ENCODE measurements at places on chromosomes 2 and 18.

DNA sequence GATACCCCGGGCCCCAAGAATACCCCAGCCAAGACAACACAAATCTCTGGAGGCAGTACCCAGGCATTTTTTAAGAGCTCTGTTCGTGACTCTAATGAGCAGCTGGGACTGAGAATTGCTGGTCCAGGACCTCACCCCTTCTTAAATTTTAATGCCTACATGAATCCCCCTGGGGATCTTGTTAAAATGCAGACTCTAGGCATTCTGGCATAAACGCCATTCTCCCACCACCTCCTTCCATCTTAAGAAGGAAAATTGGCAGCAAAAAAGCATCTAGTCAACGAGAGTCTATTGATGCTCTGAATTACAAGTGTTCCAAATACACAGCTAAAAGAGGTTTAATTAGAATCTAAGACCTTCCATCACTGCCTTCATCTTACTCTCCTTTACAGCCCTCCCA, 5.0 kb downstream of the CHST10 start:
- DNase-seq = no peak

DNA sequence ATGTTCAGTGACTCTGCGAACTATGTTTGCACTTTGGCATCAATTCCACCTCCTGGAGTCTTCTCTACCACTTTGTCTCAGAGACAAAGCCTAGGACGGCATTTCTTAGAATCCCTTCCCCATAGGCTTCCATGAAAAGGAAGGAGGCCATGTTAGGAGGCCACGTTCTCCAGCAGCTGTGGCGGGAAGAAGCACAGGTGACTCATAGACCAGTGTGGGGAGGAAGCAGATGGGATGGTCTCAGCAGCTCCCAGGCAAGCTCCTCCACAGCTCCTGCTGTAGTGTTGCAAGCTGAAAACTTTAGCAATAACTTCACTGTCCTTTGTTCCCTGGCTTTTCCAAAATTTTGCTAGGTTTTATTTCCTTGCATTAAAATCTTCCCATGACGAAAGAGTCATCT, 781.3 kb upstream of the ID2 start:
- no peak for DNase-seq

DNA sequence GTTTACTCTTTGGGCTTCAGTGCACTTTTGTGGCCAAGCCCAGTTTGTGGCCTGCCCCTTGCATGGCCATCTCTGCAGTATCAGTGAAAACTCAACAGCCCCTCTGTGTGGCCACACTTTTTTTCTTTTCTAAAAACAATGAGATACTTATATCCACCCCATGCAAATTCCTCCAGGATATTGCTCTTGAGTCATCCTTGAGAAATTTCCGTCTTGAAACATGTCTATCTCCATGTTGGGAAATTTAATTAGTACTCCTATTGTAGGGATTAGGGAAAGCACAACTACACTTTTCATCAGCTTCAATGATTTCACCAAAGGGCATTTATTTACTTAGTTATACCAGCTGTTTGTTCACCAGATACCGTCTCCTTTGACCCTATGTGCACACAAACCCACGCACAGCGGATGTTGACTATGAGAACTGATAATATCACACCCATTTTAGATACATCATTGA, 993.1 kb downstream of the TSN start:
- DNase-seq = no peak

DNA sequence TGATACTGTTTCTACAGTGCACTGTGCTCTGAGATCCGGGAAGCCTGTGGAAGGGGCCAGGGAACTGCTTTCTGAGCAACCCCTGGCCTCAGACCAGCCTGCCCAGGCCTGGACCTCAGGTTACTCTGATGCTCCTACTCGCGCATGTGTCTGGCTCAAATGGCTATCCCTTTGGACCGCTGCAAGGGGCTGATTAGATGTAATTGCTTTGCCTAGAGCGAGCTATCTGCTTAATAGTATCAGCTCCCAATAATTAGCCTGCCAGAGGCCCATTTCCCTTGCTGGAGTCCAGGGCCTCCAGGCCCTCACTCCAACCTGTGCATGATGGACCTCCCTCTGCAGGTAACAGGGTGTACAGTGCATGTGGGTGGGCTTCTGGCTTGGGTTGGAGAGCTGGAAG, 7.2 kb upstream of the KCNK3 start:
- DNase-seq = no peak

- DNase-seq = no peak
Measured at GRCh38 chr2:118856330-118856977, 9.0 kb upstream of the EN1 start.

DNA sequence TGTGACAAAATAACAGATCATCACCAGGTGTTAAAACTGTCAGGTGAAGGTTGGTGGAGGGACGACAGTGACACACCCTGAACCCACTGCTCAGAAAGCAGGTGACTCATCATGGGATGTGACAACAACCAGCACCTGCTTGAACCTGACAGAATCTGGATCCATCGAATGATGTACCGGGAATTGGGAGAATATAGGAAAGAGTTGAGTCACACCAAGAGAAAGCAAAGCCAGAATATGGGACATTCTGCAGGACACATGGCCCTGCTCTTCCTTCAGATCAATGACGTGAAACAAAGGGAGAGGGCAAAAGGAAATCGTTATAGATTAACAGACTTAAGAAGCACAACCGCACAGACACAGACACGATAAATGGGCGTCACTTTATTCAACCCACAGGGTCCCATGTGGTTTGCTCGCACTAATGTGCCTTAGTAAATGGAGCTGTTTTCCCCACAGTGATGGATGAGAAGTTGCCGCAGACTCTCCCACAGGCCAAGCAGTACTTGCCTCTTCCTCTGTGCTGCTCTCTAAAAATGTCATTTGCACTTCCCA, 100.1 kb downstream of the CRACDL start:
- no peak for DNase-seq

DNA sequence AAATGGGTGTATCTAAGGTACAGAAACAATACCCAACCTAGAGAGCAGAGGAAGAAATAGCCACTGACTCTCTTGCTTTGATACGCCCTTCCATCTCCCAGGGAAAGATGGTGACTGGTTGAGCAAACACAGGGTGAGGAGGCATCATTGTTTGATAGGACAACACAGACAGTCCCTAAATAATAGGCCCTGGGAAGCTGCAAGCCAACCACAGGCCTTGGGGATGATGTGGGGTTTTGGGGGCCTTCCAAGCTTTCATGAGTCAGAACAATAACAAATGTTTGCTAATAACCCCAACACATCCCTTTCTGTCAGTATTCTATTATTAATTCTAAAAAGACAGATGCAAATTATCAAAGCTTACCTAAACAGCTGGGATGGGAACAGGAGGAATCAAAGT, 9.8 kb downstream of the LGALSL start:
- DNase-seq = no peak

GRCh38 chr2:235230821-235231601, 262.8 kb upstream of the AGAP1 start:
- peak; percentile 22 for DNase-seq

DNA sequence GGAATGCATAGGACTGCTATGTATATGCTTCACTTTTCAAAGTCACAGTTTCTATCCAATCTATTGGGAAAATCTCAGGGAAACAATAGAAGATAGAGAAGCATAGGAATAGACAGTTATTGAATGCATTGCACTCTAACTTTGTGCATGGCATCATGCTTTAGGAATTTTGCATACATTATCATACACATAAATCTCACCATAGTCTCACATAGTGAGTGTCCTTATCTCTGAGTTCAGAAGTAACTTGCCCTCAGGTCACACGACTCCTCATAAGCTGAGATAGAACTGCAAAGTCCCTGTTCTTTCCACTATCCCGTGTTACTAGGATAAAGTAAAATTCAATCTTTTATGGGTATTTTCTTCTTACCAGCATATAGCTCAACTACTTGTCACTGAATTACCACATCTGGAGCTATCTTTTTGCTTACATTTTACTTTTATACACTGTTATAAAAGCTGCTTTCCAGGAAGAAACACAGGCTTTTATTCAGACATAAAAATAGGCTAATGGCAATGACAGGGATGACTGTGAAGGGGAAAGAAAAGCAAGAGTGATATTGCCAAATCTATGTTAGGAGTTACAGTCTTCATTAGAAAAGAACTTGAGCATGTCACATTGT, 666.9 kb downstream of the XIRP2 start:
- DNase-seq = no peak

- DNase-seq = no peak
Measured at GRCh38 chr2:165017966-165018596, 62.8 kb upstream of the SLC38A11 start.

GRCh38 chr2:209671020-209671680, 100.5 kb upstream of the UNC80 start:
- DNase-seq = no peak

DNA sequence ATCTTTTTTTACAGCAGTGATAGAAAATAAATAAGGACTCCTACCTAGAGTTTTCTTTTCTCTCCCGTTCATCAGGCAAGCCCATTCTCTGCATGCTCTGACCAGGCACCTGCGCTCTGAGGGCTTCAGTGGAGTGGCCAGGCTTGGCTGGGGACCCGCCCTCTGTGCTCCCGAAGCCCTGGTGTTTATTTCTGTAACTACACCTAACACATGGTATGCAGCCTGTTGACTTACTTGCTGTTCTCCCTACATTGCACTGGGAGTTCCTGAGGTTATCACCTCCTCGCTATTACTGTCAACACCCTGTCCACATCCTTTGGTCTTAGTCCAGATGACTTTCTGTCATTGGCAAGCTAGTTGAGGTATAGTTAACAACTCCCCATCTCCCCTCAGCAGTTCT, 317.7 kb downstream of the LPIN1 start:
- no peak for DNase-seq

GRCh38 chr2:205883965-205884364, 201.7 kb downstream of the NRP2 start:
- DNase-seq = no peak

GRCh38 chr2:224283466-224283965, 118.4 kb downstream of the FAM124B start:
- no peak for DNase-seq

- DNase-seq = no peak
Measured at GRCh38 chr2:71796174-71796593, 342.8 kb downstream of the DYSF start.

DNA sequence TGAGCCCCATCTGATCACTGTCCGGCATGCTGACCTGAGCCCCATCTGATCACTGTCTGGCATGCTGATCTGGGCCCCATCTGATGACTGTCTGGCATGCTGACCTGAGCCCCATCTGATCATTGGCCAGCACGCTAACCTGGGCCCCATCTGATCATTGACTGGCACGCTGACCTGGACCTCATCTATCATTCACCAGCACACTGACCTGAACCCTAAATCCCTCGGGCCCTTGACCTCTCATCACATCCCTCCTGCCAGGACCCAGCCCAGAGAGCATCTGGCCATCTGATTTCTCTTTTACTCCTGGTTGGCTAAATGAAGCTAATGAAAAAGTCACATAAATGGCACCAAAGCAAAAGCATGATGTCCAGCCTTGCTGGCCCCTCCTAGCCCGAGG, 207.1 kb downstream of the NDUFA10 start:
- DNase-seq = no peak

- DNase-seq = no peak
Measured at GRCh38 chr2:70901227-70902066, 34.3 kb upstream of the ATP6V1B1 start.

- DNase-seq = no peak
Measured at GRCh38 chr18:44678725-44679055, 2.0 kb upstream of the SETBP1 start.

DNA sequence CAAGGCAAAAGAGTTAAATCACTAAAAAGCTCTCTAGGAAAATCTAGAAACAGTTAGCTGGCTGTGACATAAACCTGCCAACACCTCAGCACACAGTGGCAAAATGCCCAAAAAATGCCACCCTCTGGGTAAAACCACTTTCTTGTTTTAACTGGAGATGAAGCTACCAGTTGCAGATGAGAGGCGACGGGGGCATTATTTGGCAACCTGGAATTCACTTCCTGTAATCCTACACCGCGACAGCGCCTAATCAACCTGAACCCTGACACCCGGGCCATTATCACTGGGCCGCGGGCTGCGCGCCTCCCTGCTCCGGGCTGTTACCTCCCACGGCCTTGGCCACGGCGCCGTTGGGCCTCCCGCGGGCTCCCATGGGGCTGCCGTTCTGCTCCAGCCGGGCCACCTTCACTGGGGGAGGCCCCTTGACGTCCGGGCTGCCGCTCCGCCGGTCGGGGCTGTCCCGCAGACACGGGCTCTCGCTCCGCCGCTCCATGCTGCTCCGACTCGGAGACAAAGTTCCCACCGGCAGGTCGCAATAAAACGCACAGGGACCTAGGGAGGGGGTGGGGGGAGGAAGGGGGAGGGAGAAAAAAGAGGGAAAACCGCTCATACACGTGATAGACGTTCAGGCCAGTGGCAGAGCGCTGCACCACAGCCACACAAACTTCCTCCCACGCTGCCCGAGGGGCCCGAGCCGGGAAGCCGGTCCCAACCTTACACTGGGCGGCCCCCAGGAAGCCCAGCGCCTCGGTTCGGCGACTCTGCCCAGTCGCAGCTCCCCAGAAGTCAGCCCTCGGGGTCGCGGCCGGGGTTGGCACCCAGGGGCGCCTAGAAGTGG, 2.0 kb downstream of the SATB2 start:
- no peak for DNase-seq

DNA sequence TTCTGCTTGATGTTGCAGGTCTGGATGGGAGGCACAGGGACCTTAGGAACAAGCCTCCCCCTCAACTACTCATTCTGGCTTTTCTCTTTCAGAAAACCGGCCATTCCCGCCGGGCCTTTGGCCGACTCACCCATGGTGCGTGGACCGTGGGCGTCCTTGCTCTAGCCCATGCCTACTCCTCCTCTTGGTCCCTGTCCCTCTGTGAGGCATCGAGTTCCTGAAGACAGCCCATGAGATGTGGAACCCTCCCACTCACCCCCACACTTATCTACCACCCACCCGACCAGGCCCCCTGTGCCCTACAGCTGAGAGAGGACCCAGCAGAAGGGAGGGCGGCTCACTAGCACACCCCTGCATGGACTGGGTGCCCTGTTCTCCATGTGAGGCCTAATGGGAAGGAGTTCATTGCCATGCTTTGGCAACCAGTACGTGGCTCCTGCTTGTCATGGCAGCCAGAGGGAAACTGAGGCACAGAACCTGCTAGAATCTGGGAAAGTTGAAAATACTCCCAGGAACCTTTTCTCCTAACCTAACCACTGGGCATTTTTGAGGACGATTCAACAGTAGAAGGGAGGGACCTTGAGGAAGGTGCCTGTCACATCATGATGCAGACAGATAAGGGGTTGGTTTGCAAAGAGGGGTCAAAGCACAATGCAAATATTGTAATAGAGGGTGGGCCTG, 8.5 kb downstream of the SPEG start:
- DNase-seq = no peak

DNA sequence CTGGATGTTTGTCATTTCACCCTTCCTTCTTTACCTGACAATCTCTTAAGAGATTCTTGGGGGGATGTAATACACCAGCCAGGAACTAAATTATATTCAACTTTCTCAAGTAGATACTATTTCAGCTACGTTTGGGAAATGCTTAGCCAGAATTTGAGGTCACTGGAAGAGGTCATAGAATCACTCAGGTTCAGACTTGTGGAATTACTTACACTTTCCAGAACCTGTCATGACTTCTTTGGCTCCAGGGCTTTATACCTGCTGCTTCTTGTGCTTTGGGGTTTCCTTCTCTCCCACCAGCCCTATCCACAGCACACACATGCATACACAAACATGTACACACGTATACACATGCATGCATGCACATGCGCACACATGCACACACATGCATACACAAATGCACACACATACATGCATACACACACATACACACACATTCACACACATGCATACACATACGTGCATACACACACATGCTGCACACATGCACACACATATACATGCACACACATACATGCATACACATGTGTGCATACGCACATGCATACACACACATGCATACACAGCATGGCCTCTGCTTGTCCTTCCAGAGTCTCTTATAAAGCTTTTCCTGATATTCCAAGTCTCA, 23.5 kb upstream of the ANXA4 start:
- DNase-seq = no peak

GRCh38 chr2:145068509-145068908, 548.6 kb upstream of the ZEB2 start:
- DNase-seq = no peak

Data from DMS 273 treated with DMSO at 0.1 percent for 48 hours (cell line).